ENCODE measurements at places on chromosomes 11 and 22.

DNA sequence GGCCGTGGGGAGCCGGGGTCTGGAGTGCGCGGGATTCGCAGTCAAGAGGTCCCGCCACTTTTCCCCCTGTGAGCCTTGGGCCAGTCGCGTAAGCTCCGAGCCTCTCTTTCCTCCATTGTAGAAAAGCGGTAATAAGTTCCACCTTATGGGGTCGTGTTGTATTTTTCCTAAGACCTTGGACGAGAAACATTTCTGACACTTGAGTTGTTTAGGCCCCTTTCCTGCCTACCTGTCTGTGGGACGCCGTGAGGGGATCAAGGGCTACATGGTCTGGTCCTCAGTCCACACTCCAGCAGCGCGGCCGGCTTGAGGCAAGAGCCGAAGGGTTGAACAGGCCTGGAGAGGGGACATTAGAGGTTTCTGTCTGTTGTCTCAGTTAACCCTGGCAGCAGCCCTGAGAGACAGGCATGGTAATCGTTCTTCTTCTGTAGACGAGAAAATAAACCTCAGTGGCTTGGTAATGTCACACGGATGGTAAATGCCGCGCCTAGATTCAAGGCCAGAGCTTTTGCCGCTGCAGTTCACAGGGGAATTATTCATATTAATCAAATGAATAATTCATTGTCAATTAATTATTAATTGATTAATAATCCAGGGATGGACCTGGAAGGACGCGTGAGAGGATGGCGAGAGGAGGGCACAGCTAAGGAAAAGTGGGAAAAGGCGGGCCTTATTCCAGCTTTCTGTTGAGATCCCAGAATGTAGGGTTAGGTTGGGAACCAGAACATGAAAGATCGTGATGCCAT, 545 bp downstream of the FEN1 start:
- no peak for DNase-seq

GRCh38 chr11:119363851-119364590, 17.5 kb downstream of the USP2 start:
- DNase-seq: no peak

GRCh38 chr11:68524213-68524612, 63.7 kb downstream of the PPP6R3 start:
- peak; percentile 20 for DNase-seq

DNA sequence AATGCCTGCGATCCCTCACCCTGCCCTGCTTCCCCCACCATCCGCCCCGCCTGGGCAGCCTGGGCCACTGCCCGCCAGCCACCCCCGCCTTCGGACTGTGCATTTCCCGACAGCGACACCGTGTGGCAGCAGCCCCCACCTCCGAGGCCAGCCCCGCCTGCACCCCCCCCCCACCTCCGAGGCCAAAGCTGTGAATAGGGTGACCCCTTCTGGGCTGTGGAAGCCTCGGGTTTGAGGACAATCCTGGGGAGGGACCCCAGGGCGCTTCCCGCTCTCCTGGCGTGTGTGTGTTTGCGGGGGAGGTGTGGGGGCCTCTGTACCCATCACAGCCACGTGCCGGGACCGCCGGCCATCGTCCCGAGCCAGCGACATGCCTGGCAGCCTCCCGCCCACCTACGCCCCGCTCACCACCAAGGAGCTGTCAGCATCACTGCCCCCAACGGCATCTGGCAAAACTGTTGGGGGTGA, 33.8 kb upstream of the PPARA start:
- DNase-seq: peak; percentile 85

Measured in choroid plexus epithelial cell (primary cell).